ENCODE measurements at places on chromosomes 6 and 20.

DNA sequence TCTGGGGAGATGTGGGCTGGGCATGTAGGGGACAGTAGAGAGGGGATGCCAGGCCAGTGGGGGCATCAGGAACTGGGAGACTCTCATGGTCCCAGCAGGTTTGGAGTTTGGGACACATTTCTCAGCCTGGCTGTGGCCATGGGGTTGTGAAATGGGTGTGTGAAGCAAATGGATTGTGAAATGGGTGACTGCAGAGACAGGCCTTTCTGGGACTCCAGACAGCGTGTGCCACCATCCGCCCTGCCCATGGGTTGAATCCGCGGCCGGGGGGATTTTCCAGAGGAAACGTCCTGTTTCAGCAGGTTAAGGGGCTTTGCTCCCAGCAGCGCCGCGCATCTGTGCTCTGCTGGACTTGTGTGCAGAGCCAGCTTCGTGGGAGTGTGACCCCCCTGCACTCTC is 3.7 kb upstream of the PMEPA1 start:
- DNase-seq = no peak

DNA sequence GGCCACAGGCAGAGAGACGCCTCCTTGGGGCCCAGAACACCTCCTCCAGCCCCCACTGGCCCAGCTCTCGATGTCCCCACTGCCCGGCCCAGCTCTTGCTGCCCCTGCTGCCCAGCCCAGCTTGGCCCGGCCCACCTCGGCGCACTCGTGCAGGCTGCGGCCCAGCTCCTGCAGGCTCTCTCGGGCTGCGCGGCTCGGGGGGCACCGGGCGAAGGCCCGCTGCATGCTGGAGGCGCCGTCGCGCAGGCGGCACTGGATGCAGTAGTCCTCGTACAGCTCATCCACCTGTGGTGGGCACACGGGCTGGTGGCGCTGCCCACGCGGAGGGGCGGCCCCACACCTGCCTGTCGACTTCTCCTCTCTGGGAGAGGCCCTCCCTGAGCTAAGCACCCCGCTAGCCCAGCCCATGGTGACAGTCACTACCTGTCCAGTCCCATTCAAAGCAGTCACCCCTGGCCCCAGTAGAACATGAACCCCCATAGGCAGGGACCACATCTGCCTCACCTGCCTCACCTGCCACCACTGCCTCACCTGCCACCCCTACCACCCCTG is 81.8 kb downstream of the RIPOR3 start:
- no peak for DNase-seq

DNA sequence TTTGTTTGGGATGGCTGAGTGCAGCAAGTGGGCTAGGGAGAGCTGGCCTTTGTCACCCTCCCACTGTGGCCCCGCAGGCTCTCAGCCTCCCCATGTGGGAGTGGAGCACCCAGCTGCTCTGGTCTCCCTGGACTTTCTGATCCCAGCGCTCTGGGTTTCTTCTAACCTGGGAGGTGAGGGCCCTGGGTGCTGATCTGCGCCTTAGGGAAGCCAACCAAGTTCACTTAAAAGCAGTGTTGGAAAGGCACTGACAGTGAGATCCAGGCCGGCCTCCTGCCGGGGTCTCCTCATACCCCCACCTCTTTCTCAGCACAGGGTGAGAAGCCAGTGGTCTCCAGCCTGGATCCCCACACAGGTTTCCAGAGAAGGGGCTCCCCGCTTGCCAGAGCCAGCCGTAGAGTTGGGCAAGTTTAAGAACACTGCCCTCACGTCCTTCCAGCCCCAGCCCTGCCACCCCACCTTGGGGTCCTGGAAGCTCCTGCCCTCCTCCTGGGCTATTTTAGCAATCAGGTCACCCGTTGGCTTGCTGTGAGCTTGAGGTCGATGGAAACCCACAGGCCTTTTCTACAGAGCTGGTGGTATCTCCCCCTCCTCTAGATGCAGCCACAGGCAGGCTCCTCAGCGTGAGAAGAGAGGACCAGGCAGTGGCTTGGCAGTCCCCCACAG is 9.6 kb downstream of the C20orf203 start:
- DNase-seq = no peak

GRCh38 chr6:11062083-11062482 is 18.0 kb upstream of the ELOVL2 start:
- no peak for DNase-seq

DNA sequence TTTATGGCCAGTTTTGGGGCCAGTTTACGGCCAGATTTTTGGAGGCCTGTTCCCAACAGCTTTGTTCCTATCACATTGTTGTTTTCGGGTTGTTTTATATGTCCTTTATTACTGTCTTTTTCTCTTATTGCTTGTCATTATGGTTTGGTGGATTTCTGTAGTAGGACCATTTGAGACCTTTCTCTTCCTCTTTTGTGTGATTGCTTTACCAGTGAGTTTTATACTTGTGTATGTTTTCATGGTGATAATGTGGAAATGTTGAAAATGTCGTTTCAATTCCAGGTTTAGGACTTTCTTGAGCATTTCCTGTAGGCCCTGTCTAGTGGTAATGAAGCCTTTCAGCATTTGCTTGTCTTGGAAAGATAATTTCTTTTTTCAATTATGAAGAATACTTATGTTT is 17.8 kb downstream of the HLA-B start:
- no peak for DNase-seq
